B cell (primary cell): ENCODE measurements at places on chromosomes 6 and 20. TPM values are rescaled to one million over a fixed set of nuclear protein-coding genes. Genes with fewer than 3 reads are reported as not detected.

MATN4 gene
- total RNA-seq = not detected in 2 replicates

SLC22A23 gene
- total RNA-seq = 0.75 and 1.4 TPM in 2 replicates

GRCh38 chr20:38723017-38723847 lies 1.1 kb upstream of the SLC32A1 start:
- peak; percentile 51 for DNase-seq
- no peak overlapping the region for H3K4me3 ChIP-seq
- H3K36me3 ChIP-seq = no peaks in the 10 kb centered on the region
- peaks cover 95% of the 10 kb centered on the region for H3K27me3 ChIP-seq
- H3K27ac ChIP-seq = no peak overlapping the region
- peaks cover 56% of the 10 kb centered on the region for H3K4me1 ChIP-seq

PSORS1C2 gene
- total RNA-seq = not detected in 2 replicates

DNA sequence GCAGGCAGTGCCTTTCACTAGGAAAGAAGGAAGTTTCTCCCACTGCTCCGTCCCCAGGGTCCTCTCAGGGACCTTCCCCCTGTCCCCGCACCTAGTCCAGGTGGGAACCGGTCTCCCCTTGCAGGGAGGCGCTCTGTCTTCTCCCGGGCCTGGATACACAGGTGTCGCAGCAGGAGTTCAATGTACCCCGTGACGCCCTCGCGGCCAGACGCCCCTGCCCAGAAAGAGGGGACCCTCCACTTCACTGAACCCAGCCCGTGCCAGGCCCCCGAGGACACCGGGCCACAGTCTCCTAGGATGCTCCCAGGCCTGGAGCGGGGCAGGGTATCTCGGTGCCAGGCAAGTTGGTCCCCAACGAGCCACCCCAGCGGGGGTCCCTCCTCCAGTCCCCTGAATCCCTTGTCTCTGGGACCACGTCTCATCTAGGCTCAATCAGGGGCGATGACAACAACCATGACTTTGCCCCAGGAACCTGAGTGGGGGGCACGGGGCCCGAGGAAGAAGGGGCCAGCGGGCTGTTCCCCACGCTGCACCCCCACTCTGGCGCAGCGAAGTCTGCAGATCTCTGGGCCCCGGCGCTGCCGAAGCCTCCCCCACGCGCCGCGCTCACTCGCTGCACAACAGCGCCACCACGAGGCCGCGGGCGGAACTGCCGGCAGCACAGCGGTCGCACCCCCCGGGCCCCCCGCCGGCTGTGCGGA lies 103.0 kb downstream of the EDN3 start:
- no peak overlapping the region for H3K27ac ChIP-seq
- no peak overlapping the region for H3K4me3 ChIP-seq
- peak; percentile 56 for DNase-seq
- peaks cover 30% of the 10 kb centered on the region for H3K27me3 ChIP-seq
- no peaks in the 10 kb centered on the region for H3K36me3 ChIP-seq
